ENCODE measurements at places on chromosomes 5 and 9.
A peak's percentile ranks its signal among the peaks of the same experiment; 100 is the strongest.

GRCh38 chr9:5388026-5388819 is 48.5 kb upstream of the RLN1 start:
- no peak for DNase-seq

GRCh38 chr9:84501587-84501986 is 161.0 kb upstream of the SLC28A3 start:
- no peak for DNase-seq

DNA sequence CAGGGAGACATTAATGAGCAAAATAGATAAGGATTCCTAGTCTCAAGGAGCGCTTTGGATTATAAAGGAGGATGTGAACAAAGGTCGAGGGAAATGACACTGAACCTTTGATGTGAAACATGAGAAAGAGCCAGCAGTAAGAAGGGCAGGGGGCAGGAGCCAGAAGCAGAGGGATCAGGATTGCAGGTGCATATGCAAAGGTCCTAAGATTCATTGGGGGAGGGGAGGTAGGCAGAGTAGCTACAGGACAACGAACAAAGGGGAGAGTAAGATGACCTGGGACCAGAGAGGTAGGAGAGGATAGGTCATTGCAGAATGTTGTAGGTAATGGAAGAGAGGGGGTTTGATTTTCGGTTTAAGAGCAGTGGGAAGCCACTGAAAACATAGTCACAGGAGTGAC is 129.2 kb upstream of the TRPM3 start:
- DNase-seq: no peak

GRCh38 chr5:80227979-80228596 is 27.8 kb downstream of the SERINC5 start:
- no peak for DNase-seq

DNA sequence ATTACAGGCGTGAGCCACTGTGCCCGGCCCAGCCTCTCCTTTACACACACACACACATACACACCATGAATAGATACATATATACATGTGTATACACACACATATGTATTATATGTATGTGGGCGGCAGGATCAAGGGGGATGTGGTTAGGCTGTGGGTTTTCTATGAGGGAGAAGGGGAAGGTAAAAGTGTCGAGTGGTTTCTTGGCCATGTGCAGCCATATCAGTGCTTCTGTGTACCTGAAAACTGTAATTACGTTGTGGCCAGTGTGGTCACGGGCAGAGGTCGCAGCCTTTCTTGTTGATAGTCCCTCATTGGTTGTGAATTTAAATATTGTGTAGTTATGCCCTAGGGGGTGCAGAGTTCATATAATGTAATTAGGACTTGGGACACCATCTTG is 16.5 kb downstream of the CDK20 start:
- DNase-seq: no peak

DNA sequence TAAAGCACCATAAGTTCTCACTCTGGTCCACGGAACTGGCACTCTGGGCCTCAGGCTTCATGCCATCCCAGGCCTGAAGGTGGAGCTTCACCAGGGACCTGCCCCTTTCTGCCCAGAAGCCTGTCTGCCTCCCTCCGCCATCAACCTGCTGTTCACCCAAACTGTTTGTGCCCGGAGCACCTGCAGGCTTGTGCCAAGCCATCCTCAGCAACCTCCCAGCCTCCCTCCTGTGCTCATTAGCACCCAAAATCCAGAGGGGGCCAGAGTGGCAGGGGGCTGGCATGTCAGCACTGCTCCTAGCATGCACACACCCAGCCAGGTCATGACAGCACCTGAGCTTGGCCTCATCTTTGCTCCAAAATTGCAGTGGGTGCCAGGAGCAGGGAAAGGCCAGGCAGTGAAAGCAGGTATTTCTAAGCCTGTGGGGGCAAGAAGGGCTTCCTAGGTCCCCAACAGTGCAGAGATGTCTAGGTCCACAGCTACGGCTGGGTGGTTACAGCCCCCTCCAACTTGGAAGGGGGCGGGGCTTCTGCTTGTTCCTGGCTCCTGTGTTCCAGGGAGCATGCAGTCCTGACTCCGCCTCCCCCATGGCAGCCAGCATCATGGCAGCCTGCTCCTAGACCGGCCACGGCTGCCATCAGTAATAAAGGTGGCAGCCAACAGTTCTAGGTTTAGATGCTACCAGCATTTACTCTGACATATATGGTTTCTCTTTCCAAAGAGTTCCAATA is 85.1 kb downstream of the GIN1 start:
- no peak for DNase-seq

DNA sequence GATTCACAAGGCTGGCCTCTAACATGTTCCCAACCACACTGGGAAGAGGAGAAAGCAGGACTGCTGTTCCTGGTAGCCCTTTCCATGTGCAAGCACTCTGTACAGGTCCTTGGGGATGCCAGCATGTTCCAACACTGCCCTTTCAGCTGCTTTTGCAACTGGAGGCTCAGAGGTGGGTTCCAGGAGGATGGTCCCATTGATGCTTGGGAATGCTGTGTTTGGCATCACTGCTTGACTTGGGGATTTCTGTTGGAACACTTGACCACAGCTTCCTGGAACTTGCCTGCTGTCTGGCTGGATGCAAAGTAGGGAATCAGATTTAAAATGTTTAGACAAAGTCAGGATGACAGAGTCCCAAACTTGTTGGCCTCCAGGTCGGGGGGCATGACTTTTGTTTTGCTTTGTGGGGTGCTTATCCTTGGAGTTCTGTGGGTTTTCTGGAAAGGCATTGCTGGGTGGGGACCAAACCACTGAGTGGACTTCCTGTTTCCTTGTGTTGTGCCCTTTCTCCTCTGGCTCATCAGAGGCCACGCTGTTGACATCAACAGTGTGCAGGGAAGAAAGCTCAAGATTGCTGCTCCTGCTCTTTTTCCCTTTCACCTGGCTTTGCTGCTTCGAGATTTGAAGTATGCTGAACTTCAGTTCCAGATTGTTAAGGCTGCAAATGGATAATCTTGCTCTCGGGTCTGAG is 148.5 kb upstream of the RPS23 start:
- no peak for DNase-seq

GRCh38 chr5:141384471-141385267 is 2.1 kb downstream of the PCDHGA7 start:
- no peak for DNase-seq

DNA sequence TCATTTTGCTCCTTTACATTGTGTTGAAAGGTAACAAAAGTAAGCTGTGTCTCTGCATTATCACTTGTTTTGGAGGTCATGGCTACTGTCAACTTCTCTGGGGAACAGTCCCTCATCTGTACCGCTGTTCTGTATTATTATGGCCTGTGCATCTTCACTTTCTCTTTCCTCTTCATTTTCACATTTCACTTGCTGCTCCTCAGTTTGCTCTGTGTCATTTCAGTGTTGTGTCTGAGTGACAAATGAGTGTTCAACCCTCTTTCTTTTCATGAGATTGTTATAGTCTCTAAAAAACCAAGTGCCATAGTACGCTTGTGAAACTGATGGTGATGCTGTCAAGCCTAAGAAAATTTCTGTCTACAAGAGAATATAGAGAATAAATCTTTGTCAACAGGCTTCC is 122.0 kb upstream of the FER start:
- DNase-seq: no peak

DNA sequence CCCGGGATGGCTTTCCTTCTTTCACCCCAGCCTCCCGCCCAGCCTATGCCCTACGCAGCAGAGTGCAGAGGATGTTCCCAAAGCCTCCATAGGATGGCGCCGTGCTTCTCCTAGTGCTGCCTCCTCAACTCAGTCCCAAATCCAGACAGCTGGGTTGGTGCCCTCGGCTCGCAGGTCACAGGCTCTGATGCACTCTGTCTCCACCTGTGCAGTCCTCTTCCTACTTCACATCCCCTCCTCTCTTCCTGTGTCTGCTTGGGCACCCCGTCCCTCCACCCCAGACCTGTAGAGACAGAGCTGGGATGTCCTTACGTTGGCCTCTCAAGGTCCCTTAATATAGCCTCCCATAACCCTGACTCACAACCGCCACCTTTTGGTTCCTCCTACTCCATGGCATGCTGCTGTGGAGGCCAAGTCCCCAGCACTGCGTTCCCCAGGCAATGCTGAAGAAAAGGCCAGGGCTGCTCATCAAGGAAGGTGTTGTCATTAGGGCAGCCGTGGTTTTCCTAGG is 314.4 kb downstream of the GADD45G start:
- DNase-seq: no peak

- DNase-seq: no peak
Measured at GRCh38 chr5:142784401-142784955, 14.3 kb downstream of the ARHGAP26 start.

DNA sequence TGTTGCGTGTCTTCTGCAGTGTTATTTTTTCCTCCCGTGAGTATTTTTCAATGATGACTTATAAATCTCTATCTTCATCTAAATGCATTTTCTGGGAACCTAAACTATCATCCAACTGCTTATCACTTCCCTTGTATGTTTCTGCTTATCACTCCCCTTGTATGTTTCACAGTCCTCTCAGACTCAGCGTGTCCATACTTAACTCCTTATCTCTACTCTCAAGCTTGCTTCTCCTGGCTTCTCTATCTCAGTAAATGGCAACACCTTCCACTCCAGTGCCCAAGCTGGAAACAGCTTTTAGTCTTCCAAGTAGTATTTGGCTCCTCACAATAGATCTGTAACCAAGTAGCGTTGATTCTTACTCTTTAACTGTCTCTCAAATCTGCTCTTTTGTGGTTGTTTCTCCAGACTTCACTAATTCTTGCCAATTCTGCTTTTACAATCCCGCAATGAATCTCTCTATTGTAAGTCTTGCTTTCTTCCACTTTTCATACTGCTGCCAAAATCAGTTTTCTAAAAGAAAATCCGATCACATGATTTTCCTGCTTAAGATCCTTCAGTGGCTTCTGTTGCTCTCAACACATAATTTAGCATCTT is 33.8 kb upstream of the TXNDC8 start:
- no peak for DNase-seq

- no peak for DNase-seq
Measured at GRCh38 chr9:37710046-37710445, 43.6 kb upstream of the TRMT10B start.

DNA sequence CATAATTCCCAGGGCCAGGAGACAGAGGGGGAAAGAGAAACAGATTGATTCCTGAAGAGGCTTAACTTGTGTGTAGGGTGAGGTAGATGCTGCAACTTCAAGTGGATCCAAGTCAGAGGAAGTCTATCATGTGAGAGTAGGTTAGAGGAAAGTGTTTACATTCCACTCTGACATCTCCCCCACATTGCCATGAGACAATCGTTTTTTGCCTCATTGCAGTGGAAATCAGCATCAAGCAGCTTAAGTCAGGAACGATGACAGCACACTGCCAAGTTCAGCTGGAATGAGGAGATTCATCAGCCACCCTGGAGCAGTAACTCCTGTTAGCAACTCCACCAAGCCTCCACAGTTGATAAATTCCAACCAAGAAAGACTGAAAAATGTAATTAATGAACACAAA is 689.7 kb upstream of the MEF2C start:
- DNase-seq: peak; percentile 77

DNA sequence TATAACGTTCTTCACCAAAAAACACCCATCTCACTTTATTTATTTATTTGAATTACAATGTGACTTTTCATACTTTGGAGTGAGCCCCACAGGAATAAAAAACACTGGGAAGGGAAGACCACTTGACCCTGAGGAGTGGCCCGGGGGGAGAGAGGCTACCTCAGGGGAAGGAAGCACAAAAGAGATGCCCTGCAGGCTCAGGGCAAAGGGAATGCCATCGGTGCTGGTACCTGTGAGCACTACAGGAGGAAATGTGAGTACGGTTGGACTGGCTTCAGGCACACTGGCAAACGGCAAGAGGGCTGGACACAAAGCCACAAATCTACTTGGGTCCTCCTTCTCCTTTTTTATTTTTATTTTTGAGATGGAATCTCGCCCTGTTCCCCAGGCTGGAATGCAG is 363.9 kb upstream of the KLF4 start:
- DNase-seq: no peak

DNA sequence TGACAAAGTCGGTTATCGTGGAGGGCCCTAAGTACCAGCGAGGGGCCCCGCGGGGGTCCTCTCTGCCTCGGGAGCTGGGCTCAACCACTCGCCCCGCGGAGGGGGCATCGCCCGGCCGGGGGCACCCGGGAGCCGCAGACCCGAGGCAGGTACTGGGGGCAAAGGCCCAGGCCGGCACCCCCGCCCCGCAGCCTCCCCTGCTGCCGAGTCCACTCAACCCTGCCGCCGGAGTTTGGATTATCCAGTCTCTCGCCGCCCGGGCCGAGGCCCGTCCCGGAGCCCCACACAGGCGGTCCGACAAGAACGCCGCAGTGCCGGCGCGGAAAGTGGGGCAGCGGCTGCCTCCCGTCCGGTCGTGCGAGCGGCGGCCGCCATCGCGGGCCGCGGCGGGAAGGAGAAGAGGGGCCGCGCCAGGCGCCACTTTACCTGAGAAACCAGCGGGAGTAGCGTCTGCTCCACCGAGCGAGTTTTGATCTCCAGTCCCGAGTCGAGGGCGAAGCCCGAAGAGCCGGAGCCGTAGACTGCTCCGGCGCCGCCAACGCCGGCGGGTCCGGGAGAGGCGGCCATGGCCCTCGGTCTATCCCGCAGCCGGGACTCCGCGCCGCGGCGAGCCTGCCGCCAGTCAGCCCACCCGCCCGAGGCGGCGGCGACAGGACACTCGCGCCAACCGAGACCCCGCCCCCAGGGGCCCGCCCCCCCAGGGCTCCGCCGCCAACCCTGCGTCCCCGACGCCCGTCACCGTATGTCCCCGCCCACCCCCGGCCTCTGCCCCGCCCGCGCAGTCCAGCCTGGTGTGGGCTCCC is at the start of gene CTNNAL1:
Gene CTNNAL1, minus strand, starts transcription at position 624 of the 803 bp plus-strand sequence. Its CDS starts 57 bp downstream, at position 567.
- peak; percentile 54 for DNase-seq

- no peak for DNase-seq
Measured at GRCh38 chr9:75372499-75373268, 284.4 kb downstream of the OSTF1 start.

- peak; percentile 37 for DNase-seq
Measured at GRCh38 chr9:79768194-79768593, 196.4 kb downstream of the TLE4 start.

Measured in AG04450 (cell line).